Fibroblast of villous mesenchyme (primary cell): ENCODE measurements at places on chromosomes 16 and 17. TPM values are rescaled to one million over a fixed set of nuclear protein-coding genes. Genes with fewer than 3 reads are reported as not detected.
A peak's percentile ranks its signal among the peaks of the same experiment; 100 is the strongest.

Gene LRRC37A3
- total RNA-seq: 12.2 and 20.3 TPM in 2 replicates

DNA sequence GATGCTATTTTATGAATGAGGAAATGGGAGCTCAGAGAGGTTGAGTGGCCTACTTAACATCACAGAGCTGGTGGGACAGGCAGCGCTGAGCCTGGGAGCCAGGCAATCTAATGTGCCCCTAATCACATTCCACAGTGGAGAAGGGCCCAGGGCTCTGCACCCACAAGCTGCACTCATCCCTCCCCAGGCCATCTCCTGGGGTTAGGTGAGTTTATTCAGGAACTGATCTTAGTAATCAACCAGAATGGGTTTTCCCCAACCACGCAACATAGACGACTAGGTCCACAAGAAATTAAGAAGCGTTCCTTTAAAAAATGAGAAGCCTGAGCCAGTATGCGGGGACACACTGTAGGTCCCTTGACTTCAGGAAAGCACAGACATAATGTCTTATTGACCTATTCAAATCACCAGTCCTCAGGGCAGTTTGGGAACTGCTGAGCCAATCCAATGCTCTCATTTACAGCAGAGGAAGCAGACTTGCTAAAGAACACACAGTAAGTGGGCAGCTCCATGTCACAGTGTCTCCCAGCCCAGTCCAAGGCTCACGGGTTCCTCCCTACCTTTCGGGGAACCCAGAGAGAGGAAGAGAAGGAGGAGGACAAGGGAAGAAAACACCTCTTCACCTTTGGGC, 2.3 kb downstream of the MPP3 start:
- no peak for DNase-seq

DNA sequence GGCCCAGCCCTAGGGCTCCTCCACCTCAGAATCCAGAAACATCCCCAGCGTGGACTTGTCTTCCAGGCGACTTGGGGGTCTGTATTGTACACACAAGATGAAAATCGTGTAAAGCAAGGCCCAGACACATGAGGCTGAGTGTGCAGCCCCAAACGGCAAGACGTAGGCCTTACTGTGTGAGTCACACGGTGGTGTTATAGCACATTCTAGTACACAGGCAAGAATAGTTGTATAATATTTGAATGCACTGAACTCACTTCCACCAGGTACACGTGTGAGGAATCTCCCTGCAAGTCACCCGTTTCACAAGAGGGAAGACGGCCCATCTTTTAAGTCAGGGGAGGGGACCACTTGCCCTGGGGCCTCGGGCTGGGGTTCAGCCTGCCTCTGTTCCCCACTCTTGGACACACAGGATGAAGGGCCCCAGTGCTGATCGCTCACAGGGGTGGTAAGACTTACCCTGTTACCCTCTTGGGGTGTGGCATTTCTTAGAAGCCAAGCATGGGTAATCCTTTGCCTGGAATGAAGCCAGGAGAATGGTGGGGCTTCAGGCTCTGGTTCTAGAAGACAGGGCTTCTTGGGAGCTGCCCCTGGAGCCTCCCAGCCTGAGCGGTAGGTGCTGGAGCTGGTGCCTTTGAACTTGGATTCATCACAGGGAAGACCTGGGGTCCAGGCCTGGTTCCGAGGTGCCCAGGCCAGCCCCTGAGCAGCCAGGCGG, 71.3 kb downstream of the SREBF1 start:
- DNase-seq: no peak

- no peak for DNase-seq
These were observed 33.7 kb upstream of the RPH3AL start for GRCh38 chr17:386141-386876.

- DNase-seq: peak; percentile 34
These were observed 20.2 kb upstream of the CPSF4L start for GRCh38 chr17:73281928-73282327.
